ENCODE measurements at places on chromosomes 4 and X.

GRCh38 chrX:39437670-39438441 is 636.6 kb downstream of the MID1IP1 start:
- no peak for DNase-seq

DNA sequence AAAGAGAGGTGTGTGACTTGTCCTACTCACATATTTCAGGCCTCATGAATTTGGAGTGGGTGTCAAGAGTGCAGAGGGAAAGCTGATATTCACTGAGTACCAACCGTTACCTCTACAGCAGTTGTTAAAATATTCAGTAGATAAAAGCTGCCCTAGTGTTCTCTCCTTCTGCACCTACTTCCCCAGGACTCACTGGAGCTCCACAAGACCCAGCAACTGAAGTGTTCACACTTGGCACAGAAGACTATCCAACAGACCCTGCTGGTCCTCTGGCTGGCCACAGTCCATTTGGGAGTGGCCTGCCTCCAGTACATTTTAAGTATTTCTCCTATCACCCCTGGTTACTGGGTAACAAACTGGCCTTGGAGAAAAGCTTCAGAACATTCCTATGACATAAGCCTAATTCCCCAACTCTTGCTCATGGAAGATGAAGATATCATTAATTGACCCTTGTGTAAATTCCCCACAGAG is 70.8 kb downstream of the PPARGC1A start:
- no peak for DNase-seq

DNA sequence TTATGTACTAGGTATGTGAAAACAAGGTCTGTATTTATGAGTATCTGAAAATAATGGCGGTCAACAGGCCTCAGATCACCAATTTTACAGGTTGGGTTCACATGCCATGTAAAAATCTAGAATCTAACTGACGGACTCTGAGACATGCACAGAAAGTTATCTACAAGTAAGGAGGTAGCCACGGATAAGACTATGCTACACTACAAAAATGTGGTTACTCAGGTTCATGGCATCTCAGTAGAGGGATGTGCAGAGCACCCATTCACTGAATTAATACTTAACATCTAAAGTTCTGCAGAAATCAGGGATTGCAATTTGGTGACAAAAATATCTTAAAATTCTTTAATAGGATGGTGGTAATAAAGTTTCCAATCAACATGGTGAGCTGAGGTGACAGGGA is 155.9 kb downstream of the APBB2 start:
- DNase-seq: no peak

- no peak for DNase-seq
Measured at GRCh38 chr4:21507439-21507838, 441.1 kb downstream of the KCNIP4 start.

GRCh38 chr4:155026715-155027114 is 181.7 kb upstream of the NPY2R start:
- no peak for DNase-seq

GRCh38 chr4:40462326-40462725 is 127.2 kb downstream of the CHRNA9 start:
- DNase-seq: no peak

DNA sequence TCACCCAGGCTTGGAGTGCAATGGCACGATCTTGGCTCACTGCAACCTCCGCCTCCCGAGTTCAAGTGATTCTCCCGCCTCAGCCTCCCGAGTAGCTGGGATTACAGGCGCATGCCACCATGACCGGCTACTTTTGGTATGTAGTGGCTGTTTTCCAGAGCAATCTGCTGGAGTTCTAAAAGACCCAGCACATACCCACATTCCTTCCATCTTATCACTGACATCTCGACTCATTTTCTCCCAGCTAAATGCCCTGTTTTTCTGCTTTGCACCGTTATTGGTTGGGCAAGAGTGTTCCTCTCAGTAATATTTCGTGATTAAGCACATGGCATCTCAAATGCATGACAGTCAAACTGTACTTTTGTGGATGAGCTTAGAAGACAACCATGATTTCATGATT is 53.7 kb downstream of the PRKX start:
- DNase-seq: no peak

DNA sequence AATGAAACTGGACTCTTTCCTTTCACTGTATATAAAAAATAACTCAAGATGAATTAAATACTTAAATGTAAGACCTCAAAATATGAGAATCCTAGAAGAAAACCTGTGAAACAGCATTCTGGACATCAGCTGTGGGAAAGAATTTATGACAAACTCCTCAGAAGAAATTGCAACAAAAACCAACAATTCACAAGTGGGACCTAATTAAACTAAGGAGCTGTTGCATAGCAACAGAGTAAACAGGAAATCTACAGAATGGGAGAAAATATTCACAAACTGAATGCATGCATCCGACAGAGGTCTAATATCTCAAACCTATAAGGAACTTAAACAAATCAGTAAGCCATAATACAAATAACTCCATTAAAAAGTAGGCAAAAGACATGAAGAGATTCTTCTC is 851.7 kb upstream of the PCDH10 start:
- no peak for DNase-seq

GRCh38 chrX:16770970-16771482 is 15.2 kb upstream of the TXLNG start:
- DNase-seq: no peak

DNA sequence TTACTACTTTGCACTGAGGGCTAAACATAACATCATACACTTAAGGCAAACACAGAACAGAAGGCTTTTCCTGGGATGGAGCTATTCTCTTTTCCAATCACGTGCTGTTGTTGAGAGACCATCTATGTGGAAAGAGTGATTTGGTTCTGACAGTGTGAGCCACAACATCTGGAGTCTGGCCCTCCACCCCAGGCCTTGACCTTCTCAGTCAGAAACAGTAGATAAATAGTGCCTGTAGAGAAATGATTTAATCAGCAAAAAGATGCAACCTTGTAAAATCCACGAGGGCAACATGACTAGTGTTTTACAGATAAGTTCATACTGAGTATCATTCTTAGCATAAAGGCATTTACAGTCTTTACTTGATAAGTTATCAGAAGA is 10.8 kb upstream of the SFRP2 start:
- no peak for DNase-seq

All from stimulated activated CD8-positive, alpha-beta memory T cell treated with anti-CD3 and anti-CD28 coated beads, Interleukin-4, amount 100 ng/mL, for 4 hours (primary cell).